ENCODE measurements at places on chromosomes 12 and 14.

- H3K4me3 ChIP-seq, result no peak overlapping the region
- H3K36me3 ChIP-seq, result peaks cover 4% of the 10 kb centered on the region
- no peak for DNase-seq
- H3K4me1 ChIP-seq, result peaks cover 22% of the 10 kb centered on the region
- no peak overlapping the region for H3K27ac ChIP-seq
These were observed 1.9 kb downstream of the CCDC184 start for GRCh38 chr12:48185181-48185919.

DNA sequence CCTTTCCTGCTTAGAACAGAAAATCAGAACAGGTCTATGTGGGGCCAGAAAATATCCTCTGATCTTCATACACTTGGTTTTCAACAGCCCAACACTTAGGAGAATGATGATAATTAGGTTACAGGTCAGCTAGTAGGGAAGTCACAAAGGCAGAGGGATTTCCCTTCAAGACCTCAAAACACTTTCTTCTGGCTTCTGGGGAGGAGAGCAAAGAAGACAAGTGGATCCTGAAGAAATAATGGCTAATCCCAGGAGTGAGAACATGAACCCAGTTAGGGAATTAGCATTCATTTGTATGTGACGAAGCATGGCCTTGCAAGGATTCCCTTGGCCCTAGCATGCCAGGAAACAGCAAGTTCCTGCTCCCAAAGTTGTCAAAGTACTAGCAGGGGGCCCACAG is 223.3 kb downstream of the BCAT1 start:
- H3K27me3 ChIP-seq, result no peaks in the 10 kb centered on the region
- DNase-seq, result no peak
- no peak overlapping the region for H3K4me3 ChIP-seq
- H3K4me1 ChIP-seq, result no peaks in the 10 kb centered on the region
- H3K27ac ChIP-seq, result no peak overlapping the region
- H3K36me3 ChIP-seq, result no peaks in the 10 kb centered on the region

DNA sequence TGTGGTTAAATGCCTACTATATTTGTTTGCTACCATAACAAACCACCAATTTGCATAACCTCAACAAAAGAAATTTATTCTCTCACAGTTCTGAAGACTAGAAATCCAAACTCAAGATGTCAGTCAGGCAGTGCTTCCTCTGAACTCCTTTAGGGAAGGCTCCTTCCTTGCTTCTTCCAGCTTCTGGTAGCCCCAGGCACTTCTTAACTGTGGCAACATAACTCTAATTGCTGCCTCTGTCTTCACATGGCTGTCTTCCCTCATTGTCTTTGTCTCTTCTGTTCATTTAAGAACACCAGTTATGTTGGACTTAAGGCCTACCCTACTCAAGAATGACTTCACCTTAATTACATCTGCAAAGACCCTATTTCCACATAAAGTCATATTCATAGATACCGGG is 206.9 kb downstream of the SYT1 start:
- no peaks in the 10 kb centered on the region for H3K4me1 ChIP-seq
- H3K4me3 ChIP-seq, result no peak overlapping the region
- H3K27ac ChIP-seq, result no peak overlapping the region

GRCh38 chr12:18578191-18578590 is 159.6 kb downstream of the PLCZ1 start:
- H3K36me3 ChIP-seq, result no peaks in the 10 kb centered on the region
- DNase-seq, result no peak
- H3K4me1 ChIP-seq, result no peaks in the 10 kb centered on the region
- no peaks in the 10 kb centered on the region for H3K27me3 ChIP-seq

GRCh38 chr14:90905531-90905930 is 89.3 kb upstream of the TTC7B start:
- DNase-seq, result no peak
- no peaks in the 10 kb centered on the region for H3K27me3 ChIP-seq
- H3K27ac ChIP-seq, result no peak overlapping the region
- no peak overlapping the region for H3K4me3 ChIP-seq
- H3K36me3 ChIP-seq, result no peaks in the 10 kb centered on the region
